RWPE2 (cell line): ENCODE measurements at places on chromosomes 13 and 19.

DNA sequence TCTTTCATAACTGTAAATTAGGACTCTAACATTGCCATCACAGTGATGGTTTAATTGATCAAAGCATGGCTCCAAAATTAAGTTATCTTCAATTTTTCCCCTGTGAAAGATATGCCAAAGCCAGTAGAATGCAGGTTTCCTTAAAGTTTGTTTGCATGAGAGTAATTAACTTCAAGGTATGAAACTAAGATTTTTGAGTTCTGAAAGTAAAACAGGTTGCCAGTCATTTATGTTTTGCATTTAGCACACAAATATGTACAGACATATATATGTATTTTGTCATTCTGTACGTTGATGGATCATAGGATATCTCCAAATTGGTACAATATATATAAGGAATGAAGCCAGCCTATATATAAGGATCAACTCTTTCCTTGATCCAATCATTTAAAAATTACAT, 23.6 kb upstream of the NDFIP2 start:
- no peak for DNase-seq

DNA sequence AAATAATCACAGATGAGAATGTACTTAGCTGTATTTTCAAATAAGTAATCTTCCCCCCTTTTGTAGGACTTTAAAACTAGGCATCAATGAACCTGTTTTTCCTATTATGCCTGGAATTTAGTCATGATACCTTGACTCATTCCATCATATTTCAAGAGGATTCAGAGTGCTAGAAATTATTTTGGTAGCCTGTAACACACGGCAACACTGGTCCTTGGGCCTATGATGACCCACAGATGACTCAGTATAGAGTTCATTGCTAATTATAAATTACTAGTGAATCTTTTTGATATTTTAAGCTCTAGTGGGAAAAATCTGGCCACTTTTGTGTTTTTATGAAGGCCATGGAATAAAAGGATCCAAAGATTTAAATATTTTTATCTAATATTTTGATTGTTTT, 26.0 kb upstream of the GARRE1 start:
- no peak for DNase-seq

DNA sequence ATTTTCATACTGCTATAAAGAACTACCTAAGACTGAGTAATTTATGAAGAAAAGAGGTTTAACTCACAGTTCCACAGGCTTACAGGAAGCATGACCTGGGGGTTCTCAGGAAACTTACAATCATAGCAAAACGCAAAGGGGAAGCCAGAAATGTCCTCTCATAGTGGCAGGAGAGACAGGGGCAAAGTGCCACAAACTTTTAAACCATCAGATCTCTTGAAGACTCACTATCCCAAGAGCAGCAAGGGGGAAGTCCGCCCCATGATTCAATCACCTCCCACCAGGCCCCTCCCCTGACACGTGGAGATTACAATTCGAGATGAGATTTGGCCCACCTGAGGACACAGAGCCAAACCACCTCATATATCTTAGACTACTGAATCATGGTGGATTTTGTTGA, 198.7 kb downstream of the KCTD12 start:
- DNase-seq, result no peak

DNA sequence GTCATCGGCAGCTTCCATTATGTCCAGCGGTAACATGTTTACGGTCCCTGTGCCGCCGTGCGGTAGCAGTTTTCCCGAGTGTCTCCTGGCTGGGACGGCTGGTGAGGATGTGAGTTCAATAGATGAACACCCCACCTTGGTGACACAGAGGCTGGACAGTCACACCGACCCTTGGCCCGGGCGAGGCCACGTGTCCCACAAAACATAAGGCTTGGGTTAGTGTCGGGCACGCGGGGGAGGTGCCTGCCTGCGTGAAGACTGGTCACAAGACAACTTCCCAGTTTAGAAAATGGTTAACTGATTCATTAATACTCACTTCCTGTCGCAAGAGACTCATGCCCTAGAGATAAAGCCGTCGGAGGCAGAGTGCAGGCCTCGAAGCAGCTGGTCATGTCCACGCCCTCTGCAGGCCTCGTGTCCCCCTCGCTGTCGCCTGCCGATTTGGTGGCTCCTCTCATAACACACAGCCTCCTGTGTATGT, 17.2 kb downstream of the RASA3 start:
- peak; percentile 45 for DNase-seq

GRCh38 chr19:57829316-57829715, 783 bp upstream of the ZNF587B start:
- no peak for DNase-seq

- no peak for DNase-seq
Measured at GRCh38 chr13:53466576-53466975, 438.0 kb downstream of the OLFM4 start.

- no peak for DNase-seq
Measured at GRCh38 chr19:55703790-55704215, 28.8 kb downstream of the EPN1 start.

GRCh38 chr13:30730526-30730925, 4.8 kb upstream of the ALOX5AP start:
- no peak for DNase-seq

- DNase-seq, result no peak
Measured at GRCh38 chr13:72652681-72653080, 74.7 kb downstream of the MZT1 start.

DNA sequence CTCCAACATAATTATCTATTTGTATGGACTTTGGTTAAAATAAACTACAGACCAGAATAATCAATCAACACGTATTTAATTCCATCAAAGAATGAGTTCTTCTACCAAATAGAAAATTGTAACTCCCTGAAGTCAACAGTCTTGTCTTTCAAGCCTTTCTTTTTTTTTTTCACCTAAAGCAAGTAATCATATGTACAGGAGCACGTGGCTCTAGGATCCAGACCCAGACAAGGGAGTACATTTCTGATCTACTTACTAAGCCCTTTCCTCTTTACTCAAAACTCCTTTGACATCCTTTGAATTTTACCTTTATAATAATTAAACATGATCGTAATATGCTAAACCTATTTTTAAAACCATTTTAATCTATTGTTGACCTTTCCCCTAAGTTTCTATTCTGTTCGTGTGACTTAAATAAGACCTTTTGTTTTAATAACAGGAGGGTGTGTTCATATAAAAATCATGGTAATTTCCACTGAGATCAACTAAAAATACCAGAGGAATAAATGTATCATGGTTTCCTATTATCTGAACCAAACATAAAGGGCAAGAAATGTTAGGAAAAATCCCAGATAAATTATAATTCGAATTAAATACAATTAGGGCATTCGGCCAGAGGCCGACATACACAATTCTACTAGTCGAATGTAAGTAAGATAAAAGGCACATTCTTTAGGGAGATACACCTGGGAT, 1.7 kb downstream of the SLC7A1 start:
- DNase-seq, result no peak

GRCh38 chr19:13840305-13841085, 36.4 kb upstream of the NANOS3 start:
- DNase-seq, result peak; percentile 84

DNA sequence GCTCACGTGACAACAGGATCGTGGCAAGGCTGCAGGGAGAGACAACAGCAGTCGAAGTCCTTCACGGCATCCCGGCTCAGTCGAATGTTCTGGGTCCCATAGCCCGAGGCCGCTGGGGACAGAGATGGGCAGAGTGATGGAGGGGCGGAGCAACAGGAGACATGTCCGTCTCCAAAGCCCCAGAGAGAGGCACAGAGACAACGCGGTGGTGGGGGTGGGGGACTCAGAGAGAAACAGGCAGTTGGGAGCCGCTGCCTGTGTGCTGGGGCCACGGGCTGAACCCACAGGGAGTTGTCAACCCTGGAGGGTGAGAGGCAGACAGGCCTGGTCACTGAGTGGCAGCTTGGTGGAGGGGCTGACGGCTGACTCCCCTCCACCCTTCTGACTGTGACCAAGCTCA, 20.4 kb downstream of the NOSIP start:
- no peak for DNase-seq

DNA sequence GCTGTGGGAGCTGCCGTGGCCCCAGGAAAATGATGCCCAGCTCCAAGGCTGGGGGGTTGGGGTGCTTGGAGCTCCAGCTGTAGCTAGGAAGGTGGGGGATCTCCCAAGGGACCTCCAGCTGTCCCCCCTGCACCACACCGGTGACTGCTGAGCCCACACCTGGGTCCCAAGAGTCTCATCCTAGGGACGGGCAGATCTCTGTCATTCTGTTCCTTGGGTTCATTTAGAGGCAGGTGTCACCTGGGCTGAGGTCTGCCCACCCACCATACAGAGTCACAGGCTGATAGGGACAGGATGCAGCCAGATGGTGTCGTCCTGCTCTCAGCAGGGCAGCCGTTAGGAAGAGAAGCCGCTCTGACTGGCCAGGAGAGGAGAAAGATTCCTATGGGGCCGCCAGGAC, 5.3 kb downstream of the F2RL3 start:
- no peak for DNase-seq

DNA sequence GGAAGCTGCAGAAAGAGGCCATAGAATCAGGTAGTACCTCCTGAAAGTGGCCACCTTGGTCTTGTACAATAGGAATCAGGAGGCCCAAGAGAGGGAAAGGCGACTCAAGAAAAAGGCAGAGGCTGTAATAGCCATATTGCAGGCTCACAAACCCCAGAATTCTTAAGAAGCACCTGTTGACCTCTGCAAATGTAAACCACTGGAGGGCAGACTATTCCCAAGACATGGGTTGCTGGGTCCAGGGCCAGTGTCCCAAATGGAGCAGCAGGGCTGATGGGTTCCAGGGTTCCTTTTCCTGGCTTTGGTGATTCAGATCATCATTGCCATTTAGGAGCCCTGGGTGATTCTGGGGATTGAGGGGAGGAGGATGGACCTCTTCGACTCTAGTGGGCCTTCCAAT, 167.6 kb downstream of the B3GLCT start:
- no peak for DNase-seq

- no peak for DNase-seq
Measured at GRCh38 chr19:55441692-55442321, 1.3 kb downstream of the SHISA7 start.

- no peak for DNase-seq
Measured at GRCh38 chr13:109745060-109745459, 41.3 kb downstream of the IRS2 start.

- no peak for DNase-seq
Measured at GRCh38 chr13:113431171-113431570, 22.1 kb downstream of the ADPRHL1 start.

DNA sequence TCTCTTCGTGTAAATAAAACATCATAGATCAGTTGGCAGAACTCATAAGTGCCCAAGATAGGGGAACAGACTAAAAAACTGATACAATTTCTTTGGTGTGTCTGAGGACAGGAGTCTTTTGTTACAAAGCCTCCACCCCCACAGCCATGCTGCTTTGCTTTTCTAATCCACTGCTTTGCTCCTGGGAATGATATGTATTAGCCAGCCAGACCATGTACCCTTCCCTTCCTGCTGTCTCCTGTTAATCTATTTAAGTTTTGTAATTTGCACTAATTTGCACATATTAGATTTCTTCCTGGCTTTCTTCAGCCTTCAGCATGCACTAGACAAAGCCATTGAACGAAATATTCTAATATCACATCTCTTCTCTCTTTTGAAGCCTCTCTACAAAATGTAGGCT, 130.5 kb downstream of the MAB21L1 start:
- no peak for DNase-seq

GRCh38 chr19:488505-489417, 7.5 kb upstream of the MADCAM1 start:
- DNase-seq, result peak; percentile 92

DNA sequence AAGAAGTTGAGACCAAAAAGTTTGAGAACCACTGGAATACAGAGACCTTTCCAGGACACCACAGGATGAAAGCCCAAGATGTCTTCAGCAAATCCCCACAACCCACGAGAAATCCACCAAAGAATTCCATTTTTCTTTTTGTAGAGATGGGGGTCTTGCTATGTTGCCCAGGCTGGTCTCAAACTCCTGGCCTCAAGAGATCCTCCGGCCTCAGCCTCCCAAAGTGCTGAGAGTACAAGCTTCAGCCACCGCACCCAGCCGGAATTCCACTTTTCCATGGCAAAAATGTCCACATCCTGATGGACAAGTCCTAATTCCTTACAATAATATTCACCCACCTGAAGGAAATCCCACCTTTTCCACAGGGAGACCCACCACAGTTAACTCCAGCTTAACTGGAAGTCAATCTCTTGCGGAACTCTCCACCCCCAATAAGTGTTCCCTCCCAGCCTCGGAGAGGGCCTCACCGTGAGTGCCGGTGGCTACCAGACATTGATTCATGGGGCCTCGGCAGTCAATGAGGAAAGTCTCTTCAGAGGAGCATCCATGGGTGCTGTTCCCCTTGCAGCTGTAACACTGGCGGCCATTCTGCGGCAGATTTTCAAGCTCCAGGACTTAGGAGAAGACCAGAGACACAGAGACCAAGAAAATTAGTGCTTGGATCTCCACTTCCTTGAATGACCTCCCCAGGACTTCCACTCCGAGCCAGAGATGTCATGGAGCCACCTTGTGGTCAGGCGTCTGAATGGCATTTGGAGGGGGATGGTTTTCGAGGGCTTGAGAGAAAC, 12.3 kb upstream of the CADM4 start:
- no peak for DNase-seq

- DNase-seq, result peak; percentile 59
Measured at GRCh38 chr19:342801-343421, 1.7 kb downstream of the MIER2 start.

DNA sequence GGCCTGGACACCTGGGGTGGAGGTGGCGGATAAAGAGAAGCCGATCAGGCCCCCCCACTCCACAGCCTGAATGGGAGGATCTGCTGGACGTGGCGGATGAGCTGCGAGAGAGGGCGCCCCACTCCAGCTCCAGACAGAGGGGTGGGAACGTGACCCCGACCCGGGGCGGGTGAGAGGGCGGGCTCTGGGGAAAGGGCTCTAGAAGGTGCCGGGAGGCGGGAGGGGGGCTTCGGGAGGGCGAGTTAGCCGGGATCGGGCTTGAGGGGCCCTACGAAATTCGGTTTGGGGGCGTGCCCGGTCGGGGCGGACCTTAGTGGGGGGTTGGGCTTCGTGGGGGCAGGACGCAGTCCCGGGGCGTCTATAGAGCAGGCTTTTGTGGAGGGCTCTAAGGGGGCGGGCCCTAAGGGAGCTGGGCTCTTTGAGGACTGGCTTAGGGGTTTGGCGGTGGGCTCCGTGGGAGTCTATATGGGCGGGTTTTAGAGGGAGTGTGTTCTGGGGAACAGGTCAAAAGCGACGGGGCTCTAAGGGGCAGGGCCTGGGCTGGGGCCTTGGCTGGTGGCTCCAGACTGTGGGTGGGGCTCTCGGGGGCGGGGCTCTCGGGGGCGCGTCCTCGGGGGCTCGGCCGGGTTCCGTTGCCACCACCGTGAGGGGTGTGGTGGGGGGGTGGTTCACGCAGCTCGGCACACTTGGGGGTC, 4.1 kb upstream of the NANOS3 start:
- no peak for DNase-seq

GRCh38 chr19:10612499-10613119, 12.7 kb upstream of the SLC44A2 start:
- DNase-seq, result no peak

DNA sequence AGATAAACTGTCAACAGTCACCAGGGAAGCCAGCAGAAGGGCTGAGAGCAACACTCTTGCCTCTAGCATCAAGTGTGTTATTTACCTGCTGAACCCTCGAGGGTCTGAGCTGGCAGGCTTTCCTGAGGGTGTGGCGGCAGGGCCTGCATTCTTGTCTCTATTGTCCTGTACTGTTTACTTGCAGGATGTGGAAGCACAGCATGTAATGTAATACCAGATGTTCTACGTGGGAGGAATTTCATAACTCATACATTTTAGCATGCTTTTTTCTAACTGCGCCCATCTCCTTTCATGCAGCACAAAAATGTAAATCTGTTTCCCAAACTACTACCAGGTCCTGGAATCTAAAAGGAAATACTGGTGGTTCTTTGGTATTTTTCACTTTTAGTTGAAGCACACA, 153.1 kb downstream of the RGCC start:
- DNase-seq, result peak; percentile 86

GRCh38 chr13:59384154-59384553, 779.6 kb downstream of the DIAPH3 start:
- no peak for DNase-seq
